NT2/D1 (cell line): ENCODE measurements at places on chromosomes 7 and 10.

GRCh38 chr7:128076196-128076795 is 45.1 kb upstream of the LRRC4 start:
- no peak for DNase-seq

GRCh38 chr10:113329121-113329596 is 223.7 kb upstream of the HABP2 start:
- no peak for DNase-seq

DNA sequence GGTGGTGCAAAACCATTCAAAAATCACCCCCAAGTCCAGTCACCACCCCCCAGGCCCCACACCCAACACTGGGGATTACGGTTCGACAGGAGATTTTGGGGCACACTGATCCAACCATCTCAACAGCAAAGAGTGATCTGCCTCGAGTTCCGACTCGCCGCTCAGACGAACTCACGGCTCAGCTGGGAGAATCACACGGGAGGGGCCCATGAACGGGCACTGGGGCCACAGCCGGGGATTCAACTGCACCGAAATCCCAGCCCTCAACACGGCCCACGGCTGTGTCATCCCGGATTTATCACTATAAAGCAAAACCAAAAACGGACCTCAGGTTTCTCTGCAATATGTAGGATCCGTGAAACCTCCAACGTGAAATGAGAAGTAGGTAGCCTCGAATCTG is 460.0 kb downstream of the DNAJB6 start:
- no peak for DNase-seq

DNA sequence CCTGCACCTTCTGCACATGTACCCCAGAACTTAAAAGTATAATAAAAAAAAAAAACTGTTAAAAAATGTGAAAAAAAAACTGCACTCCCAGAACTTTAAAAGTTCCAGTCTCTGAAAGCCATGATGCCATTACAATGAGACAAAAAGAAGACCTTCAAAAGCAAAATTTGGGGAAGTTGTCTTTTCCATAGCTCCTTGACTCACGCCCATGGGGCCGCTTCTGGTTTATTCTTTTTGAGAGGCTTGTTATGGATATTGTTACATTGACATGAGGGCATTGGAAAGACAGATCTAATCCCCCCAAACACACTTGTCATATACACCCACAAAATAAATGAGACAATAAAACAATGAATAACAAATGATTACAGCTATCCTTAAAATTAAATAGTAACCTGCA is 798 bp downstream of the BLNK start:
- no peak for DNase-seq

DNA sequence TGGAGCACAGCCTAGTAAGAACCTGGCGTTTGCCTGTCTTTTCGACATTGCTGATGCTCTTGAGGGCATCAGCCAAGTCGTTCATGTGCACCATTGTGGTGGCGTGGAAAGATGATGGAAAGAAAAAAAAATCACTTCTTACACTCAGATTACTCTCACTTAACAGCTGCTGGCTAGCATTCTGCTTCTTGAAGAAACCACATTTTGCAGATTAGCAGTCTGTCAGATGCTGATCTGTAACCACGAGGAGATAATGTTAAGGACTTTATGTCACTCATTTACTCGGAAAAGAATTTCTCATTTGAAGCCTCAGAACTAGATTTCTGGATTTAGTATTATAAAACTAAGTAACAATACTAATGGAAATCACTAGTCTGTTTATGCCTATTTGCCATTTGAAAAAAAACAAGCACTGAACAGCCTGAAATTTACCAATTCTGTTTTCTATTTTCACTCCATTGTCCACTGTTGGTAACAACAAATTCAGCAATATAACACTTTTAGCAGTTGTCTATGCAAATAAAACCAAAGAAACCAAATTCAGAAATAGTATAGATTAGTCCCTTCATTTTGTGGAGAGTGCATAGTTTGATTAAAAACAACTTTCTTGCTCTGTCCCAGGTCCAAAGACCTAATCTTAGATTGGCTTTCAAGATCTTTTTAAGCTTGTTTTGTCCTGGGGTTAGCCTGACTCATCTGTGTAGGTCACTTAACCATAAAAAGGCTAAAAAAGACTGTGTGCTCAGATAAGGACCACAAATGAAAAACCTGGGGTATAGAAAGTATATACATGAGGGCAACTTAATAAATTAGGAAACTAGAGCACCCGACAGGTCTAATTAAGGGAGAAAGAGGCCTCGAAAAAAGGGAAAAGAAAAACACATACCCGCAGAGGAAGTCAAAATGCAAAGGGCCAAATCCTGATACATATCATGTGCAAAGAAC is 67.5 kb downstream of the NT5C2 start:
- DNase-seq, result no peak

DNA sequence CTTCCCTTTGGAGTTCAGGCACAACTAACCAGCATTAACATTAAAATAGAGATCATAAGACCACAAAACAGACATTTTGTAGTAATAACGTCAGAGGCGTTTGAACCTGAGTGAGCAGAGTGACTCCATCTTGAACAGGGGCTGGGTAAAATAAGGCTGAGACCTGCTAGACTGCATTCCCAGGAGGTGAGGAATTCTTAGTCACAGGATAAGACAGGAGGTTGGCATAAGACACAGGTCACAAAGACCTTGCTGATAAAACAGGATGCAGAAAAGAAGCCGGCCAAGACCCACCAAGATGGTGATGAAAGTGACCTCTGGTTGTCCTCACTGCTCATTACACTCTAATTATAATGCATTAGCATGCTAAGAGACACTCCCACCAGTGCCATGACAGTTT is 493.2 kb upstream of the AUTS2 start:
- no peak for DNase-seq

DNA sequence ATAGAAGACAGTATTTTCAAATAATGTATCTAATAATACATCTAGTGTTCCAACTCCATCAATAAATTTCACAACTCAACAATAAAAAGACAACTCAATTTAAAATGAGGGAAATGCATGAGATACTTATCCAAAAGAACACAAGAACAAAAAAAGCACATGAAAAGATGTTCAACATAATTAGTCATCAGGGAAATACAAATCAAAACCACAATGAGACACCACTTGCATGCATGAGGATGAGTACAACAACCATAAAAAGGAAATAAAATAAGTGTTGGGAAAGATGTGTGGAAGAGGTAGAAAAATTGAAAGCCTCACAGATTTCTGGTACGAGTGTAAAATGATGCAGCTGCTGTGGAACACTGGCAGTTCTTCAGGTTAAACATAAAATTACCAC is 111.6 kb upstream of the PTPRZ1 start:
- DNase-seq, result no peak

DNA sequence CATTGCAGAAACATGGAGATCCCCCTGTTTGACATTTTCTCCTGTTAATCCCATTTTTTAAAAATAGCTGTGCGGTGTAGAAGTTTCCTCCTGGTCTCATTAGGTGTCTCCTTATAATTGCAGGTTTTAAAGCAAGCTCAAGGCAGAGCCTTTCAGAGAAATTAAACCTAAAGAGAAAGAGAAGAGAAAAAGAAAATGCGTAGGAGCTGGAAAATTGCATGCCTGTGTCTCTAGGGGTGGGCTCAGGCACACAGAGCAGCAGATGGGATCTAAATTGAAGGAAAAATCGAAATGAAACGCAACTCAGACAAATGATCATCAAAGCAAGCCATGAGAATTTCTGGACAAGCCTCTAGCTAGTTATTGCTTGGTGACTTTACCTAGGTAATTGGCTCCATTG is 40.1 kb downstream of the GPR26 start:
- no peak for DNase-seq

DNA sequence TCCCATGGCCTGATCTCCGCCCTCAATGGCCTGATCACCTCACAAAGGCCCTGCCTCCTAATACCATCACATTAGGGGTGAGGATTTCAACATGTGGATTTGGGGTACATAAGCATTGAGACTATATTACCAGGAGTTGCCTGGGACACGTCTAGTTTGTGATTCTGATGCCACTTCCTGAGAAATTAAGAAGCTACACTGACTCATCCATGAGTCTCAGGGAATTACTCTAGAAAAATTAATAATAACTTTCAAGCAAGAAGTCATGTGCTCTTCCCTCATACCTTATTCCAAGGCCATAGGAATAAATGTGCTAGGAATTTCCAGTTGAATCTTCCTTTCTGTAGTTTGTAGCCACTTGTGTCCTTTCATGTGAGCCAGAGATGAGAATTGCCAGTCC is 519.3 kb upstream of the MKI67 start:
- DNase-seq, result no peak

DNA sequence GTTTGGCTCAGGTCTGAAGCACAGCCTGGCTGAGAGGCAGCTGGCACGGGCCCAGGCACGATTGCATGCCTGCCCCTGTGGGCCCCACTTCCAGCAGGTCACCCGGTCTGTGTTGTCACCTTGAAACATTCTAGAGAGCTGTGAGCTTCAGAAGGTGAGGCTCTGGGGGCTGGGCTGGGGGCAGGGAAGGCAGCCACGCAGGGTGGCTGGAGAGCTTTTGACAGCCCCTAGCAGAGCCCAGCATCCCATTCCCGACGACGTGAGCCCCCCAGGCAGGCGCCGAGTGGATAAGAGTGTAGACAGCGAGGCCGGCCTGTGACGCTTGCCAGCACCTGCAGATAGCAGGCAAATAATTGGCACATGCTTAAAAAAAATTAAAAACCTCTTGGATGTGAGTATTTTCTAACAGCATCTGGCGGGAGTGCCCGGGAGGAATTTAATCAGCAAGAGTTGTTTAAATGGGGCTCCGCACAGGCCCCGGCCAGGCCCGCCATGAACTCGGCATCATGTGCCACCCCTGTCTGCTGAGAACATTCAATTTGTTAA is 212.0 kb upstream of the TBX20 start:
- no peak for DNase-seq

DNA sequence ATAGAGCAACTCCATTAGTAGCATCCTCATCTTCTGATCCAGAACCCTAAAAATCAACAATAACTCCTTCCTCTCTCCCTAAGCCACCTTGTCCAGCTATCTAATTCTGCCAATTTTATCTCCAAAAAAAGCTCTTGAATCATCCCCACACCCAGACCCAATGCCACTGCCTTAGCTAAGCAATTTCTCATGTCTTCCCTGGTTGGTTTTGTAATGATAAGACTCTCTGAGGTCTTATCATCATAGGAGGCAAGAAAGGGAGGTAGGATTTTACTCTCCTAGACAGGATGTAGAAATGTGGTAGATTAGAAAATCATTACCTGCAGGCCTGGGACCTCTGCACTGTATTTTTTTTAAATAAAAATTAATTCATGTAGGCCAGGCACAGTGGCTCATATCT is 283.5 kb upstream of the NEBL start:
- no peak for DNase-seq

DNA sequence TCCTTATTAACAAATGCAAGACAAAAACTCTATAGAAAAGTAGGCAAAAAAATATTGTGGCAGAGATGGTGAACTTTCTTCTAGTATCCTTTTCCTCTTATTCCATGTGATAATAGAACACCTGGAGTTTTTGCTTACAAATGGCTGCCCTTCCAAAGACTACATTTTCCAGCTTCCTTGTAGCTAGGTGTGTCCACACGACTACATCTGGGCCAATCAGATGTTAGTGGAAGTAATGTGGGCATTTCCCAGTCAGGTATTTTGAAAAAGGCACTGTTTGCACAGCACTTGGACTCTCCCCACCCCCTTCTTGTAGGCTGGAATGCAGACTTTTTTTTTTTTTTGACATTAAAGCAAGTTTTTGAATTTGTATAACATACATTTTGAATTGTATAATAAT is 105.5 kb upstream of the TBX20 start:
- no peak for DNase-seq
